ENCODE measurements at places on chromosomes 7 and 10.
A peak's percentile ranks its signal among the peaks of the same experiment; 100 is the strongest.

- DNase-seq: peak; percentile 32
Measured at GRCh38 chr7:142482891-142483658, 225.2 kb upstream of the PRSS58 start.

GRCh38 chr7:91126762-91127161, 137.5 kb upstream of the FZD1 start:
- DNase-seq: no peak

- no peak for DNase-seq
Measured at GRCh38 chr7:149759093-149759860, 14.1 kb downstream of the ZNF467 start.

DNA sequence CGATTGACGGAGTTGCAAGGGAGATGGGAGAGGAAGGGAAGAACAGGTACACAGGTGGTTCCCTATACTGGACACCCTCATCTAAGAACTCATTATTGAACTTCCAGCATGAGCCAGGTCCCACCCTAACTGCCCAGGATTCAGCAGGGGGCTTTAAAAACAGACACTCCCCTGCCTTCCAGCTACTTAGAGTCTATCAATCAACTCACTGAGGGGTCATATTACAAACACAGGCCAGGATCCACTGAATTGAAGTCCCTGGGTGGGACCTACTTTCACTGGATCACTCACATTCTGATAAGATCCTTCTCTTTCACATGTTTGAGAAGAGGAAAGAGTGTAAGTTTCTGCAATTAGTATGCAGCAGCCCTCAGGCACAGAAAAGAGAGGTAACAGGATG, 92.8 kb downstream of the ITGA8 start:
- no peak for DNase-seq

DNA sequence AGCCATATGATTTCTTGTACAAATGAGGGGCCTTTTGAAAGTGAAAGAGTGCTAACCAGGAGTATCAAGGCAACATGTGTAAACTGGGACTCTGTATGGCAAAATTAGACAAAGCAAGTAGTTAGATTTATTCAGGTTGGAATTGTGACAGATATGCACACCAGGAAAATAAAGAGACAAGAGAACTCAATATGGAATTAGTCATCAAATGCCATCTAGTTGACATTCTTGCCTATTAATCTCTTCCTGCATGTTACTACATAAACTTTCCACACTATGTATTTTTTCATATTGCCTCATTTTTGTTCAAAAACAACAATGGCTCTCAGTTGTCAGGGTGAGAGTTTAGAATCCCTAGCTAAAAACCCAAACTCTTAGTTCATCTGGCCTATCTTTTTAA, 799.0 kb downstream of the NRG3 start:
- no peak for DNase-seq

DNA sequence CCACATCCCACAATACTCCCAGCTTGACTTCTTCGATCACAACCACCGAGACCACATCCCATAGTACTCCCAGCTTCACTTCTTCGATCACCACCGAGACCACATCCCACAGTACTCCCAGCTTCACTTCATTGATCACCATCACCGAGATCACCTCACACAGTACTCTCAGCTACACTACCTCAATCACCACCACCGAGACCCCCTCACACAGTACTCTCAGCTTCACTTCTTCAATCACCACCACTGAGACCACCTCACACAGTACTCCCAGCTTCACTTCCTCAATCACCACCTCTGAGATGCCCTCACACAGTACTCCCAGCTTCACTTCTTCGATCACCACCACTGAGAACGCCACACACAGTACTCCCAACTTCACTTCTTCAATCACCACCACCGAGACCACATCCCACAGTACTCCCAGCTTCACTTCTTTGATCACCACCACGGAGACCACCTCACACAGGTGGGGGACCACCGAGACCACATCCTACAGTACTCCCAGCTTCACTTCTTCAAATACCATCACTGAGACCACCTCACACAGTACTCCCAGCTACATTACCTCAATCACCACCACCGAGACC, 8.6 kb downstream of the MUC3A start:
- DNase-seq: no peak

DNA sequence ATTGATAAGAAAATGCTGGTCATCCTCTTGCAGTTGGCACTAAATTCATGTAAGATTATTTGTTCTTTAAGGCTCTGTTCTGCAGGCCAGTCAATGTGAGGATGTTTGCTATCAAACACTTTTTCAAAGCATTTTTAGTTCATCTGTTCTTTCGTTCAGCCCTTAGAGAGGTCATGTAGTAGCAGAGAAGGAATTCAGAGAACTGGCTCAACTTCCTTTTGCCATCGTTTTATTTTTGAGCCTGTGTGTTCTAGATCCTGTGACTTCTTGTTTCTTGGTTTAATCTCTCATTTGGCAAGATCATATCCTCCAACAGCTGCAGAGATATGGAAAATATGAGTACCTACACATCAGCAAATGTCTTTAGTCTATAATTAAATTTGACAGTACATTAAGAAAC, 184.3 kb downstream of the NRP1 start:
- DNase-seq: no peak

GRCh38 chr10:7036951-7037350, 373.9 kb downstream of the SFMBT2 start:
- no peak for DNase-seq

DNA sequence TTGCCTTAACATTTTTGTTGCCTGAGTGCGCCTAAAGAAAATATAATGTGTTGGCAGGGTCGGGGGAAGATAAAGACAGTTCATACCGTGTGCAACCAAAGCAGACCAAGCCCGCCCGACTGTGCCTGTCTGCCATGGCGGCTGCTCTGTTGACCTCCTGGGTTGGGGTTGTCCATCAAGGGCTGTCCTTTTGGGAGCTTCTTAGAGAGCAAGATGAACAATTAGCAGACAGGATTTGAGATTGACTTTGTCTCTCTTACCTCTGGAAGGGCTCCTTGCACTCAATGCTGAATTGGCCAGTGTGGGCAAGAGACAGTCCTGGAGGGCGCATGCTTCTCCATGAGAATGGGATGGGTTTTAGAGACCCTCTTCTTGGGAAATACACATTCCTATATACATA, 319.6 kb downstream of the GLRX3 start:
- no peak for DNase-seq

- no peak for DNase-seq
Measured at GRCh38 chr7:117480978-117481377, 1.2 kb downstream of the CFTR start.

DNA sequence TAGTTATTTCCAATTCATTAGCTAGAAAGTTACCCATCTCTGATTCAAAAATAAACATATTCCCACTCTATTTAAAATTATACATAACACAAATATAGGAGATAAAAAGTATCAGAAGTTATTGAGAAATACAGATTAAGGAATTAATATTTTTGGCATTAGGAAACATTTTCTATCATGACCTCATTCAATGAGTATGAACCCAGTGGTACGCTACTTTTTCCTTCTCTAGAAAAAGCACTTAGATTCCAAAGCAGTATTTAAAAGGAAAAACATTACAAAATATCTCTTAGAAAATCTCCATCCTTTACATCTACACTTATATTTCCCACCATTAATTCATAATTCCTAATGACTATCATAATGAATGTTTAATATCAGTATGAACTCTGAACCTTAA, 240.6 kb upstream of the GNAI1 start:
- DNase-seq: no peak

DNA sequence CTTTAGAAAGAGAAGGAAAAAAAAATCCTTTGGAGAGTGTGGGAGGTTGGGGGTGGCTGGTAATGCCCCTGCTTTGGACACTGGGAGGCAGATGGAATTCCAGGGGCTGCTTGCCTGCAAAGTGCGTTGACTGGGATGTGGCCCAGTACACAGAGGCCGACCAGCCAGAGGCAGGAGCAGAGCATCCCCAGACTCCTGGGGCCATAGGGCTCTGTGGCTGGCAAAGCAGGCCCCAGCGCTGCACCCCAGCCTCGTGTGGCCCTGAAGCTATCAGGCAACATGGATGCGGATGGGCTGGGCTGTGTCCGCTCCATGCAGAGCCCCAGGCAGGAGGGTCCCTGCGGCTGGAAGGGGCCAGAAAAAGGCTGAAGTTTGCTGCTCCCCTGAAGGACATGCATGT, 361.6 kb upstream of the FZD8 start:
- no peak for DNase-seq

GRCh38 chr7:146961617-146962016, 845.0 kb downstream of the CNTNAP2 start:
- DNase-seq: no peak

GRCh38 chr10:16822726-16823360, 5.6 kb upstream of the RSU1 start:
- no peak for DNase-seq

DNA sequence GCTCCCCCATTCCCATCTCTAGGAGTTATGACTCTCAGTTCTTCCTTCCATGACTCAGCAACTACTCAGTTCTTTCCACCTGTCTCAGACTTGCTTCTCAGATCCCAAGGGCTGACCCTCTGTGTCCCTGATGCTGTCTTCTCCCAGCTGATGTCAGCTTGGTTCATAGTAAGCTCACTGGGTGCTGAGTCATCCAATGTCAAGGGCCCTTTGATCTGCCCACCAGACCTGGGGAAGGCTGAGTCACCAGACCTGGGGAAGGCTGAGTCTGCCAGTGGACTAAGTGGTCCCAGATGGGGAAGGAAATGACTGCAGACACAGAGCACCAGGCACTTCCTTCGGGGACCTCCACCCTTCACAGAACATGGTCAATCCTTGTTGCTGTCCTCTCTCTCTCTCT, 76.1 kb upstream of the ZEB1 start:
- DNase-seq: peak; percentile 69

- no peak for DNase-seq
Measured at GRCh38 chr10:5530412-5530806, 5.6 kb downstream of the CALML3 start.

DNA sequence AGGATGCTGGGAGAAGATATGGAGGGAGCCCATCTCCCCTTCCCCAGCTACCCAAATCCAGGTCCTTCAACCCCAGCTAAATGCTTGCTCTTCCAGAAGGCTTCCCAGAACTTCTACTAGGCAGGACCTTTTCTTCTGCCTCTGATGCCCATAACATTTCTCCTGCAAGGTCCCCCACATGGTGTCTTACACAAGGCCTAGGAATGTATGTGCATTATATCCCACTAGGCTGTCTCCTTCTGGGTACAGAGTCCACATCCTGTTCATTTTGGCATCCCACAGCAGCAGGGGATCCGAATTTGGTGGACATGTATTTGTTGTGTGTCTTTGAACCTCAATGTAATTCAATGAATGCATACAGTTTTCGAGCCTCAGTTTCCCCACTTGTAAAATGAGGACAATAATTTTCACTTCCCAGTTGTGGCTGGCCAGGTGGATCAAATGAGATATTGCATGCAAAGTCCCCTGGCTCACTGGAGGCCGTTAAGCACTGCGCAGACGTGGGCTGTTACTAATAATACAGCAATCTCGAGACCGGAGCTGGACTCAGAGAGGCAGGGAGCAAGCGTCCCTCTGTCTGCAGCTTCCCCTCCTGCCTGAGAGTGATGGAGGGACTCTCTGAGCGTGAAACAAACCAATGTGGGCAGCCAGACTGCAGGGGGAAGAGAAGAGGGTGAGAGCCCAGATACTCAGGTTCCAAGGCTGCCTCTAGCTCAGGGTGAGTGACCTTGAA, 18.6 kb upstream of the YWHAG start:
- no peak for DNase-seq

DNA sequence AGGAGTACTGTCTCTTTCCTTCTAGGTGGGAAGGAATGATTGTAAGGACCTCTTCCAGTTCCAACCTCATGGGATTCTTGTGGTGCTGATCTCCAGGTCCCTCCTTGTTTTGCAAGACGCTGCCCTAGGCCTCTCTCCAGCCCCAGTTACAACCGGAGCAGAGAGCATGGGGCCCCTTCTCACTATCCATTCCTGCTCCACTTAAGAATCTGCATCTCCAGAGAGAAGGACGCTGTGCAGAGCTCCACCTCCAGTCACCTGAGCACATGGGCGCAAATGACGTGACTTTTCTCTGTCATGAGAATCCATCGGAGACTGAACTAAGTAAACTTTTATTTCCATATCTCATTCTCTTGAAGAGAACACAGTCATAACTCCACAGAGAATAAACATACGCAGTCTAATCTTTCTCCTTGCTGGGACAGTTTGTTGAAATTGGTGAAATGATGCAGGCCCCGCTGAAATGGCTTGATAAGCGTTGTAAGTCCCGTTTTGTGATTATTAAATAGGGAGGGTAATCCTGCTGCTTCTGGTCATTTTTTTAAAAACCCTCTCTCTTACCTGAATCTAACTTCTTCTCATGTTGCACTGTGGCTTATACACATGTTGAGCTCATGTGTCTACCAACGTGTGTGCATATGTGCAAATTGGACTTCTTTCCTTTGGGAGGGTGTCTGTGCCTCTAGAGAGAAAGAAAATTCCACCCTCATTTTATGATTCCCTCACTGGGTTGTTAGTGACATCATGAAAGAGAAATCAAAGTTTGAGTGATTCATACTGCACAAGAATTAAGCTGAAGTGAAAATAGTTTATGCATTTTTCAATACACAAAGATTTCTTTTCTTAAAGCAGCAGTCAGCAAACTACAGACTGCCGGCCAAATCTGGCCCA, 133.2 kb upstream of the TBX20 start:
- no peak for DNase-seq

- no peak for DNase-seq
Measured at GRCh38 chr7:105952917-105953595, 10.0 kb upstream of the CDHR3 start.

GRCh38 chr7:85103962-85104361, 82.9 kb downstream of the SEMA3D start:
- no peak for DNase-seq

GRCh38 chr7:22435720-22436119, 64.3 kb downstream of the STEAP1B start:
- DNase-seq: no peak

DNA sequence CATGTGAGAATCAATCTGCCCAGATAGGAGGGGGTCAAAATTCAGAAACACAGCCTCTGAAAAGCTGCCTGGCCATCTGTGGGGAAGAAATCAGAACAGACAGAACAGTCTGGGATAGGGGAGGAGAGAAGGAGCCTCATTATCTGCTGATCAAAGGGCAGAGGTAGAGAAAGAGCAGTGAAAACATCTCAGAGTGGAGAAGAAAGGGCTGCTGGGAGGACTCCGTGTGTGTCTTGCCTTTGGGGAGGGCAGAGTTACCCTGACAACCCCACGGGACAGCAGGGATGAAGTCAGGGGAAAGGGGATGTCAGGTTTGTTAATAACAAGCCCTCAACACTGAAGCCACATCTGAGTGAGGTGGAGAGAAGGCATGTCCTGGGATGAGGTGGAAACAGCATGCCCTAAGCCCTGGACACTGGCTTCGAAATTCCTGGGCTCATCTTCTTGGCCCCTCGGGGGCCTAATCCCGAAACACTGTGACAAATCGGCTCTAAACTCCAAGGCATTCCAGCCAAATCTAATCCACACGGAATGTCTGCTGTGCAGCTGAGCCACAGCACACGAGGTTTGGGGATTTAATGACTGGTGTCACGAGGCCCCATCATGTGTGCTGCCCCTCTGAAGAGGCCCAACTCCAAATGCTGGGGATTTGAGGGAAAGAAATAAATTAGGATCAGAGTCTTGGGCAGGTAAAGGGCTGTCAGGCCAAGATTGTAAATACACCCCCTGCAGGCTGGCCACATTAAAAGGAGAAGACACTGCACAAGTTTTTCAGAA, 82.8 kb upstream of the FGFR2 start:
- DNase-seq: no peak

GRCh38 chr7:151423936-151424335, 14.1 kb upstream of the WDR86 start:
- no peak for DNase-seq
